ENCODE measurements at places on chromosomes 7 and 10.

- no peak for DNase-seq
Measured at GRCh38 chr10:128727114-128727513, 600.9 kb upstream of the MKI67 start.

GRCh38 chr7:598899-599298, 79.3 kb upstream of the PDGFA start:
- no peak for DNase-seq

GRCh38 chr7:32043688-32044087, 26.5 kb downstream of the PDE1C start:
- DNase-seq, result no peak

DNA sequence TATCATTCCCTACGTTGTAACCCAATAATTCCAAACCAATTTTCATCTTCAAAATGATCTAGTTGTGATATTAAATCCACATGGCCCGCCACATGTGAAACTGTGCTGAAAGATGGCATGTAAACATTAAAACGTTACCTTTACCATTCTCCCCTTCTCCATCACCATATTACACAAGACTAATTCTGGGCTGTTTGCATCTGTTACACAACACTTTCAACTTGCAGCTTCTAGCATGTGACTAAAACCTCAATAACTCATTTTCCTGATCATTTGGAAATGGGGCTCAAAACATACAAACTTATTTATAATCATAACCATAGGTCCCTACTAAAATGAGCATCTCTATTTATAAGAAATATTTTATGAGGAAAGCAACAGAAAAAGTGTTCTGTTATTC, 4.7 kb downstream of the MTERF1 start:
- DNase-seq, result no peak

GRCh38 chr10:71694567-71694968, 25.0 kb downstream of the C10orf105 start:
- no peak for DNase-seq

DNA sequence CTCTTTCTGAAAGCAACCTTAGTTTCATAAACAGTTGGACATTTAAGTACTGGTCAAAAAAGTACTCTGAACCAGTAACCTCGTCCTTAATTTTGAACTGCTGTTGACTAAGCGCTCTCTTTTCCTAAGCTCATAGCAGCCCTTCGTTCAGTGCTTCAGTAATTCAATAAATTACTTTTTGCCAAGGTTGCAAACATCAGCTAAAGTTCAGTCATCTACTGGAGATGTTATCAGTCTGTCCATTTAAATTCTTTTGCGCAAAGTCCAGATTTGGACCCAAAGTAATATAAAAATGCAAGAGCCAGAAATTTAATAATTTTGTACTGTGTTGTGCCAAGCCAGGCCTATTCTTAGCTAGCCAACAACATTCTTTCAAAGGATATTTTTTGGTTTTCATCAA, 8.4 kb downstream of the PTPRE start:
- no peak for DNase-seq

GRCh38 chr7:80088705-80089104, 45.9 kb upstream of the GNAI1 start:
- DNase-seq, result no peak

DNA sequence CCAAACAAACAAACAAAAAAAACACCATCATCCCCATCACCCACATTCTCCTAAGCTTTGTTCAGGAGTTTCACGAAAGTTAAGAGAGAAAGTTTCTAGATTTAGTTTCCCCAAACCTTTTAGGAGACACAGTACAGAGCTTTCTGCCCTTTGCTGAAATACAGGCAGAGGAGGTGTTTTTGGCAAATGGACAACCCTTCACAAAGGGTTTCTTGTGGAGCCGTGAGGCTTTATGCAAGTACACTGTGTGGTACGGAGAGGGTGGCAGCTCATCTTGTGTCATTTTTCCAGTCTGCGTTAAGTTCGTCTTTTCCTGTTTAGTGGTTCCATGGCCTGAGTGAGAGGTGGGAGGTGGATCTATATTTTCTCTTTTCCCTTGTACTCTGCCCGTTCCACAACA, 215.5 kb upstream of the PRKCQ start:
- DNase-seq, result no peak

DNA sequence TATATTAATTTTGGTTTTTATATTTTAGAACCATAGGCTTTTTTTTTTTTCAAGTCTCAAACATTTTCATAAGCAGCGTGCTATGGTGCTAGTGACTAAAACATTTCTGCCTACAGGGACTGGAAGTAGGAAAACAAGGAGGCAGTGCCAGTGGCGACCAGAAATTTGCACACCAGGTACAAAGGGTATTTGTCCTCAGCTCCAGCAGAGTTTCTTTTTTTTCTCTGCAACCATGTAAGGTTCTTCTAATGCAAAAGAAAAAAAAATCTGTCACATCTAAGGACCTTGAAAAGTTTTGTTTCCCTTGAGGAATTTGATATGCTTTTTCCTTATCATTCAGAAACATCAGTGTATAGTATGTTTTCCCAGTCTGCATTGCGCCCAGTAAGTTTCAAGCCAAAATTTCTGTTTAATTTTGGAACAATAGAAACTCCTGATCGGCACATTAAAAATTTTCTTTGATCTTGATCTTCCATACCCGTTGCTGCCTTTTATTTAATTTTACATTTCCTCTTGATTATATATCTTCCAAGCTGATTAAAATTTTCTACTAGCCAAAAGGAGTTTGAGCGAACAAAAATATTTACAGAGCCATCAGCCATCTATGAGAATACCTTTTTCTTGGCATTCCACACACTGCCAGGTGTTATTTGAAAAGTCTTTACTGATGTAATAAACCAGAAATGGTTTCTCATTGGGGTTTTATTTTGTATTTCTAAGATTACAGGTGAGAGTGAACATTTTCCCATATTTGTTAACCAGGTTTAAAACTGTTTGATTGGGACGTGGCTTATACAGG, 956 bp upstream of the KLHDC10 start:
- DNase-seq, result no peak

DNA sequence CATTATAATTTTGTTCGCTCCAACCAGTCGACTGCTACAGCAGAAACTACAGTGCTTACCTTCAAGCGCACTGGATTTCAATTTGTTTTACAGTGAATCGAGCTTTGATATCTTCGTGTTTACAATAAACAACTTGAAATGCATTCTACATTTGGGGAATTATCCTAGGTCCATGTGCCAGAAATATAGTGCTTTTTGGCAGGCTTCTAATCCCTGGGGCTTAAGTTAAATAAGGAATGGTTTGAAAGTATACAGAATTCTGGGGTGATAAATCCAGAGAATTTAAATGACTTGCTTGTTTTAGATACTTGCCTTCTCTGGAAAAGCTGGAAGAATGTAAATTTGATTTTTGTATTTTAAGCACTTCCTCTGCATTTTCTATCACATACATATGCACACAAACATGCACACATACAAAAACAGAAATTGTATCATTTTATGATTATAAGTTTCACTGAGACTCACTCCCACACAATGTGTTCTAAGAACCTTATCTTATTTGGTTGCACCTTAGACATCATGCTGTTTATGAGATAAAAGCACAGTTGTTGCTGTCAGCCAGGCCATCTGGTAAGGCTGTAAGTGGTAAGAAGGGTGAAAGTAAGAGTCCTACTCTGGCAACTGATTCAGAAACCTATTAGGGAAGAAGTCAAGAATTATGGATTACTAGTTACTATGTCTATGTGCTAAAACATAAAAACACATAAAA, 347.2 kb upstream of the KCND2 start:
- DNase-seq, result no peak

- DNase-seq, result no peak
Measured at GRCh38 chr7:95001815-95002561, 94.6 kb downstream of the PPP1R9A start.

GRCh38 chr10:115023715-115024114, 69.5 kb upstream of the ATRNL1 start:
- no peak for DNase-seq

DNA sequence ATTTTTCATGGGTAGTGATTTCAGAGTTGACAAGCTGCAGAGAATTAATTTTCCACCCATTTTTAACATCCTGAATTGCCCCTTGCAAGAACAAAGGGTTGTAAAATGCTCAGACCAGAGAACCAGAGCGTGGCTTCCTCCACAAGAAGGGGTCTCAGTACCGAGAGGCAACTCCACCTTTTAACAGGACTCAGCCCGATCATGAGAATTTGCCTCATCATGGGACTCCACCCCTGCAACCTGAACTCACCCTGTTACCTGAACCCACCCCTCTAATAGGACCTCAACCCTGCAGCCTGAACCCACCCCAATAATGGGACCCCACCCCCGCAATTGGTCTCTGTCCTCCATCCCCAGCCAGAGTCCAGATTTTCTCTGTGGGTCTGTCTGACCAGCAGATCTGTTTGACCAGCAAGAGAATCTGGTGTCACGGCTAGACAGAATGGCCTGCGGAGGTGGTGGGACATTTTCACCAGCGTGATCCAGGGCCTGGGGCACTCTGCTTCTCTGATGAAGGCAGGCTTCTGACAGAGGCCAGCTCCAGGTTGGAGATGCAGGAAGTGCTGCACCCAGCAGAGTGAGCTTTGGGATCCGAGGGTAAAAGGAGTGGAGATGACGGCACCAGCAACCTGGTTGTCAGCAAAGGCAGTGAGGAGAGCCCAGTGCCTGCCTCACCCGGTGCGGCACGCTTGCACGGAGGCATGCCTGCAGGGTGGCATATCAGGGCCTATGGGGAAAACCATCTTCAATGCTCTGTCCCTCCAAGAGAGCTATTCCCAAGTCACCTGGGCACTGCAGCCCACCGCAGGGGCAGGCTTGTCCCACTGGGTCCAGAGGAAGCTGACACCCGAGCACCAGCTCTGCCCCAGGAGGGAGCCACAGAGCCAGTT, 136.6 kb downstream of the TCERG1L start:
- DNase-seq, result no peak

DNA sequence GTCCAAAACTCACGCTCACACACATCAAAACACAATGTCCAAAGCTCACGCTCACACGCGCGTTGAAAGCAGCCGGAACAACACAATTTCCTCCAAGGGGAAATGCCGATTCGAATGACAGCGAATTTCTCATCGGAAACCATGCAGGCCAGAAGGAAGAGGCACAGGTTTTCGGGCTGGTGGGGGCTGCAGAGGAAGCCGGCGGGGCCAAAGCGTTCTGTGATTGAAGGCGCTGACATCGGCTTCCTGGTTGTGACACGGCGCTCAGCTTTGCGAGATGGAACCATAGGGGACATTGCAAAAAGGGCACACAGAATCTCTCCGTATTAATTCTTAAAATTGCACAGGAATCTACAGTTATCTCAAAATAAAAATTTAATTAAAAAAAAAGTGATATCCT, 61.3 kb downstream of the FOXL3 start:
- no peak for DNase-seq

DNA sequence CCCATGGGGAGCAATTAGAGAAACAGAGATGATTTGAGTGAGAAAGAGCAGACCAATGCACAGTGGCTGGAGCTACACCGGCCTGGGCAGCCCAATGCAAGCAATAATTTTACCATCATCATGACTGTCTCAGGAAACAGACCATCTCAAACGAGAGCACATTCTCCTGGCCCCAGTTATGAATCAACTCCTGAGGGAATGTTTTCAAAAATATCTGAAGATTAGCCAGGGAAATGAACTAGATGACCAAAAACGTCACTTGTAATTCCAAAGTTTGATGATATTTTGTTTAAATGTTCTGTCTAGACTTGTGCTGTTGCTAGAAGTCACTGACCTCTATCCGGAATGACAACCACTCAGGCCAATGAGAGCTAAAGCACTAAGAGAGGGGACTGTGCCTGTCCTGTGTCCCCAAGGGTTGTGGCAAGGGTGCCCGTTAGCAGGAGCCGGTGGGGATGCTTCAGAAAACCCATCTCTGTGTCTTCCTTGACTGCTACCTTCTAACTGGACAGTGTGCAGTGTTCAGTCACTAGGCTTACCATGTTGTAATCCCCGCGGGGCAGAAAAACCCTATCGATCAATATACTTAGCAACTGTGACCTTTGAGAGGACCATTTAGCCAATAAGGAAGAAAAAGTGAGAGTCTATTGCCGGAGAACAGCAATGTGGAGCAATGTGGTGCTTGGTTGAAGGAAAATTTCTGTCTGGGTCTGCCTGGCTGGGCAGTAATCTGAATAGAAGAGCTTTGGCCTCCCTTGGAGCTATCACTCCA, 202.4 kb downstream of the ADAM12 start:
- DNase-seq, result no peak

DNA sequence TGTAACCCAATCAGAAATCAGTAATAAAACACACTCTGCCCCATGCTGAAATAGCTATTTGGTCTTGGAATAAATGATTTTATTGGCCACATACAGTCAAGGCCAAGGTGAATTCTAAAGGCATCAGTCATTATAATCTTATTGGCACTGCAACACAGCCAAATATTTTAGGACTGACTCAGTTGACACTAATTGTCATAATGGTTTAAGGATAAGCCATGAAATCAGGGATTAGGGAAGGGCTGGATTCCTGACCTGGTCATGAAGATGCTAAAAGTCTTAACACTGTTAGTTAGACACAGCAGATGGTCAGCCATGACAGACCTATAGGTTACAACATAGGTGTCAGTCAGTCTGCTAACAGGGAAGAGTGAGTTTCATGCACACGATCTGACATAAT, 330.3 kb upstream of the NPSR1 start:
- DNase-seq, result no peak

DNA sequence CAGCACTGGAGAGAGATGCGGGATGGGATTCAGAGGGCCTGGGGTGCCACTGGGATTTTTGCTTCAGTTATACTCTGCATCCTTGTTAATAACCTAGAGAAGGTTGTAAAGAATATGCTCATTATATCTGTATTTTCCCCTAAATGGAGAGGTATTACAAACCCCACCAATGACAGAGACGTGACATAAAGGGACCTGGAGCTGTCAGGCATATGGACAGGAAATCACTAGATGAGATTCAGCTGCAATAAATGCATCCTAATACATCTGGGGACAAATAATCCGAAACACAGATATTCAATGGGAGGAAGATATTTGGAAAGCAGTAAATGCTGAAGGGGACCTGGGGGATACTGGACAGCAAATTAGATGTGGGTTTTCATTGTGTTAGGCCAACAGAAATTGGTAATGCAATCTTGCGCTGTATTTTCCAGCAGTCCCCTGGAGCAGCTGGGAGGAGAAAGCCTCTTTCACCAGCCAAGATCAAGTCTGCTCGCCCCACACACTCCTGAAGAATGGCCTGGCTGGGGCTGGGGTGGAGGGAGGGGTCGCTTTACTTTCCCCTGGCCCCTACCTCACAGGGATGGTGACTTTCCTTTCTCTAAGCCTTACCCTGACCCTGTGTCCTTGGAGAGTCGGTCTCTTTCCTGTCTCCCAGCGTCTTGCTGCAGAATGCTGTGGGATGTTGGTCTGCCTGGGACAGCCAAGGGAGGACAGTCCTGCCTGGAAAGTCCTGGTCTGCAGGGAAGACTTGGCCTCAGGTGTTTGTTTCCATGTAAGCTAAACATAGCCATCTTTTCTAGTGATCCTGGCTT, 653.8 kb downstream of the LRMDA start:
- DNase-seq, result no peak

Measured in HFF-Myc (cell line).